Nephron progenitor cell (in vitro differentiated cells): ENCODE measurements at places on chromosomes 2 and 18.

GRCh38 chr2:219578811-219579613 lies 6.9 kb downstream of the INHA start:
- no peak for DNase-seq

GRCh38 chr2:43566461-43566729 lies 29.4 kb downstream of the THADA start:
- DNase-seq: no peak

- no peak for DNase-seq
These were observed 68.0 kb downstream of the MAPK4 start for GRCh38 chr18:50627594-50628532.

DNA sequence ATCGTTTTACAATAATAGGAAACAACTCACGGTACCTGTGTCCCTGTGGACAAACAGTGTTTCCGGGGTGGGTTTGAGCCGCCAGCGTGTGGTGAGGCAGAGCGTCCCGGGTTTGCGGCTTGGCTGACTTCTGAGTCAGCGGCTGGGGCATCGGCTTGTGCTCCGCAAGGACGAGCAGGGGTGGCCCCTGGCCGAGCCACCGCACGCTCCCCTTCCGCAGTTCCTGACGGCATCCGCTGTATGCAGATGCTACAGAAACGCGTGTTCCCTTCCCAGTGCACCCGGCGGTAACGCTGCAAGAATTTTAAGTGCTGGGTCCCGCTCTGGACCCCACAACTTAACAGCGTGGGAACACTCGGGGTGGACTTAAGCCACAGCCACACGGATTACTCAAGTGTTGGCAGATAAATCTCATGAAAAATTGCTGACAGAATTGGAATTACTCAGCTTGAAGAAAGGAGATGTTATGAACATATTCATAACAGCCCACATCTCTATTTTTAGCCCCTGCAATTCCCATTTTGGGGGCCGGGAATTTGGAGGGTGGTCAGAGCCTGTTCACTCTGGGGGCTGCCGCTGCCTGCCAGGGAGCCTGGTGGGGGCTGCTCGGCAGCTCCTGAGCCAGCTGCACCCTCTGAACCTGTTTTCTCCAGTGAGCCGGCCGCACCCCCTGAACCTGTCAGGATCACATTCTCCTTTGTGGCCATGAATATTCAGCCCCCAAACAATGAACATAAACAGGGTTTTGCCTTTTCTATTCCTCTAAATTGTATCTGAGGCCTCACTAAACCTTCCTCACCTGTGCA lies 12.6 kb upstream of the KCNG2 start:
- DNase-seq: no peak

GRCh38 chr2:10005461-10006235 lies 37.7 kb upstream of the KLF11 start:
- no peak for DNase-seq

DNA sequence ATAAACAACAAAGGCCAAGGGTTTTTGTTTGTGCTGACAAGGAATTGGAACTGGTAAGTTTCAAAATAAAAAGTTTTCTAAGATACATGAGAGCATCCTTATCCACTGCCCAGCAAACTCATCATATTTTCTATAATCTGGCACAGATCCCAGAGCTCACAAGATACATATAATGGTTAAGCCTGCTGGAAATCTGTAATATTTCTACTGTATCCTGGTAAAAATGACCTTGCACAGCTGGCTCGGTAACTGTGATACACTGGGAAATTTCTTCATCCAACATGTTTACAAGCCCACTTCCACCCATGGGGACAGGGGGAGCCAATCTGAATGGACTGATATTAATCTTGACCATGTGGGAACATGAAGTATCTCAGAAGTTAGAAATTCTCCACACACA lies 425.4 kb upstream of the MMADHC start:
- DNase-seq: no peak
